ENCODE measurements at places on chromosomes 5 and 9. TPM values are rescaled to one million over a fixed set of nuclear protein-coding genes. Genes with fewer than 3 reads are reported as not detected.

Gene CDKN2A
- total RNA-seq = 18.1 TPM

Gene CAPSL
- 4.5 TPM for total RNA-seq

Gene MEIKIN
- total RNA-seq = not detected

Gene MAMDC4
- 1.1 TPM for total RNA-seq

DNA sequence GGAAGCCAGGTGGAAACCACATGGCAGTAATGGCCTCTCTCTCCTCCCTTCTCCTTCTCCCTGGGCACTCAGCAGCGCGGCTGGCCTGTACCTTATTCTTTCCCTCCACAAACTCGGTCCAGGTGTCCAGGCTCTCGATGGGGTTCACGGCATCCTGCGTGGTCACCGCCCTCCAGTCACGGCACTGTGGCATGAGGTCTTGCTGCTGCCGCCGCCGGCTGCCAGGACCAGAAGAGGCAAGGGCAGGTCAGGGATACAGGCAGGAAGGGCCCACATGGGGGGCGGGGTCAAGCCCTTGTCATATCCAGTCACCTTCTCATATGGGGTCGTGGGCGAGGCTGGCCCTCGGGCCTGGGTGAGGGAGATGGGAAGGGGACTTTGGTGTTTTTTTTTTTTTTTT is 25.6 kb downstream of the FLT4 start:
- H3K27ac ChIP-seq = no peak overlapping the region
- no peaks in the 10 kb centered on the region for H3K27me3 ChIP-seq
- H3K4me1 ChIP-seq = no peaks in the 10 kb centered on the region

- DNase-seq = no peak
- H3K36me3 ChIP-seq = no peaks in the 10 kb centered on the region
- H3K27ac ChIP-seq = no peak overlapping the region
- H3K27me3 ChIP-seq = peaks cover 7% of the 10 kb centered on the region
- no peak overlapping the region for H3K4me3 ChIP-seq
Measured at GRCh38 chr9:98977246-98977714, 33.6 kb downstream of the COL15A1 start.

- DNase-seq = no peak
- H3K27ac ChIP-seq = no peak overlapping the region
- no peaks in the 10 kb centered on the region for H3K36me3 ChIP-seq
- H3K4me1 ChIP-seq = no peaks in the 10 kb centered on the region
- H3K4me3 ChIP-seq = no peak overlapping the region
- H3K27me3 ChIP-seq = no peaks in the 10 kb centered on the region
Measured at GRCh38 chr9:79877943-79878602, 306.3 kb downstream of the TLE4 start.

- peak; percentile 50 for DNase-seq
- H3K4me3 ChIP-seq = no peak overlapping the region
- H3K27me3 ChIP-seq = 0 out of 2 replicates have a peak, but pooled peaks cover 12% of the 10 kb centered on the region
- no peak overlapping the region for H3K27ac ChIP-seq
- no peaks in the 10 kb centered on the region for H3K36me3 ChIP-seq
- H3K4me1 ChIP-seq = no peaks in the 10 kb centered on the region
Measured at GRCh38 chr5:34452170-34452828, 203.8 kb upstream of the RAI14 start.

DNA sequence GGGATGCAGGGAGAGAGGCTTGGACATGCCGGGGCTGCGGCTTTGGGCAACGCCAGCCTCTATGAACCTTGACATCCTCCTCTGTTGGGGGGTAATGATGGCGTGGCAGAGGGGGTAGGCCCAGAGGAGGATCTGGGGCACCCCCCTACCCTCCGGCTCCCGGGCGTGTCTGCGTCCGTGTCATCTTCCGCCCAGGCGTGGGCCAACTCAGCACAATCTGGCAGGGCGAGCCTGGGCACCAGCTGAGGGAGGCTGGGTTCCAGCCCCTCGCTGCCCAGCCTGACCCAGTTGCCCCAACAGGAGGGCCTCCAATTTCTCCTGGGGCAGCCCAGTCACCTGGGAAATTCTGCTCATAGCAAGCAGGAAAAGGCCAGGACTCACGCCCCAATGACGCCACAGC is 62.9 kb upstream of the IL17B start:
- DNase-seq = no peak
- H3K27me3 ChIP-seq = no peaks in the 10 kb centered on the region
- peaks cover 18% of the 10 kb centered on the region for H3K4me1 ChIP-seq
- no peak overlapping the region for H3K4me3 ChIP-seq
- no peaks in the 10 kb centered on the region for H3K36me3 ChIP-seq

DNA sequence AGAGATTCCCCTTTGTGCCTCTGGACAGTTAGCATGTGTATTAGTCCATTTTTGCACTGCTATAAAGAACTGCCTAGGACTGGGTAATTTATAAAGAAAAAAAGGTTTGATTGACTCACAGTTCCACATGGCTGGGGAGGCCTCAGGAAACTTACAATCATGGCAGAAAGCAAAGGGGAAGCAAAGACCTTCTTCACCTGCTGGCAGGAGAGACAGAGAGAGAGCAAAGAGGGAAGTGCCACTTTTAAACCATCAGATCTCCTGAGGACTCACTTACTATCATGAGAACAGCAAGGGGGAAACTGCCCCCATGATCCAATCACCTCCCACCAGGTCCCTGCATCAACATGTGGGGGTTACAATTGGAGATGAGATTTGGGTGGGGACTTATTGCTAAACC is 6.0 kb downstream of the CFAP90 start:
- H3K27me3 ChIP-seq = peaks cover 26% of the 10 kb centered on the region
- H3K36me3 ChIP-seq = no peaks in the 10 kb centered on the region

DNA sequence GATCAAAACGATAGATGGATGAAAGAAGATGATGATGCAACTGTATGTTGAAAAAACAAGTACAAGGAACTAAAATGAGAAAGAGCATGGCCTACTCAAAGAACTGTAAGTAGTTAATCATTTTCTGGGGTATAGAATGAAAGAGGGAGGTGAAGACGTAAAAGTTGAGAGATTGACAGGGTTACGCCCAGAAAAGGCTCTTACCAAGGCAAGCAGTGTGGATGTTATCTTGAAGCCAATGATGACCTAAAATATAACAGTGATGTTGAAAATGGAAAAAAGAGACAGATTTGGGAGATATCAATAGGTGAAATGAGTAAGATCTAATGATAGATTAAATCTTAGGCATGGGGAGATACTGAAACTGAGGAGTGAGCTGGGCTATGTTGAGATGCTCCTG is 80.4 kb upstream of the GNAQ start:
- H3K27ac ChIP-seq = no peak overlapping the region
- DNase-seq = no peak
- H3K4me1 ChIP-seq = no peaks in the 10 kb centered on the region
- no peaks in the 10 kb centered on the region for H3K36me3 ChIP-seq
- no peak overlapping the region for H3K4me3 ChIP-seq
